ENCODE measurements at places on chromosomes 5 and 9.

DNA sequence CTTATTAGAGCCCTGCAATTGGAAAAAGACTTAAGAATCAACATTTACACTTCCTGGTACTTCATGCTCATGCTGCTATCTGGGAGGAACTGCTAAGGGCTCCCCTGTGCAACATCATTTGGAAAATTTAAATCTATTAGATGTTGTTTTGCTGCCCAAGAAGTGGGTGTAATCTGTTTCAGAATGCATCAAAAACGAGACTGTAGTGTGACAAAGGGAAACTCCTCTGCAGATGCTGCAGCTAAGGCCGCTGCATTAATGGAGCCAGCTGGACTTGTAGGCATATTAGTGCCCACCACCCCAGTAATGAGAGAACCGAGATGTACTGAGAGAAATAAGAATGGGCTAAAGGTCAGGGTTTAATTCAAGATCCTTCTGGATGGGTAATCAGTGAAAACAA lies 11.1 kb upstream of the PAIP1 start:
- DNase-seq, result no peak

- DNase-seq, result no peak
These were observed 924.3 kb upstream of the CDH10 start for GRCh38 chr5:25568989-25569625.

- no peak for DNase-seq
These were observed 48.4 kb upstream of the SIMC1 start for GRCh38 chr5:176189857-176190256.

DNA sequence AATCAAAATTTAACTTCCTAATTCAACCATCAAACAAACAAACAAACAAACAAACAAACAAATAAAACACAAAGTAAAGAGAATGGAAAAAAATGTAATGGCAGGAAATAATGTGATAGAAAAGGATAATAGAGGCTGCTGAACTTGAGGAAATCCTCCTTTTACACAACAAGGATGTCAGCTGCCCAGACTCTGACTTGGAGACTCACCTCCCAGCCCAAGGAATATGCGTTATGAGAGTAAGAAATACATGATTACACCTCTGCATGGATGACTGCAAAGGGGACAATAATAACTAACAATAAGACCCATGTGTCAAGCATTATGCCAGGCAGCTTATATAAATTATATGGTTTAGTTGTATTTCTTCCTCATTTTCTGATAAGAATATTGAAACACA lies 46.6 kb upstream of the JAK2 start:
- no peak for DNase-seq

DNA sequence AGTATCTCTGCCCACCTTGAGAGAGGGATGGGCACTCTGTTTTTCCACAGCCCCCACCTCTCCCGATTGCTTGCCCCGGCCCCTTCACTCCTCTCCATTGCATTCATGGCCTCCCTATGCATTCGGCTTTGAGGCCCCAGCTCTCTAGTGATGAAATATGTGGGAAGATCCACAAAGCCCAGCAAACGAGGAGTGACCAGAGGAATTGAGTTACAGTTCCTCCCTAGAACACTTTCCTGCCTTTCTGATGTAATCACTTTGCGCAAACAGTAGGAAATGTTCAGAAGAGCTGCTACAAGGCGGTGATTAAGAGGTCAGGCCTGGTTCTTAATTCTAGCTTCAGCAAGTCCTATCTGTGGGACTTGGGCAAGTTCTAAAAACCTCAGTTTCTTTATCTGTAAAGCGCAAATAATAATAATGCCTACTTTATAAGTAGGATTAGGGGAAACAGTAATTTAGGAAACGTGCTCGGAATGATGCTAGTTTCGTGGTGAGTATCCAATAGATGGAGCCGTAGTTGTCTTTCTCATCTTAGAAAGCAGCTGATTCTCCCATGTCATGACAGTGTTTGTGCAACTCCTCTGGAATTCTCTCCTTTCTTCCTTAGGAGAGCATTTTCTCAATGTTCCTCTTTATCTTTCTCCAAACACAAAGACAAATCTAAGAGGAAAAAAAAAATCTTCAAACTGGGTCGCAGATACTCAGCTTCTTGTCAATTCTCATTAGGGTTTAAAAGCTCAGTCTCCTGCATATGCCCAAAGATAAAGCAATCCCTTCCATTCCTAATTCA lies 99.5 kb upstream of the MSX2 start:
- no peak for DNase-seq

DNA sequence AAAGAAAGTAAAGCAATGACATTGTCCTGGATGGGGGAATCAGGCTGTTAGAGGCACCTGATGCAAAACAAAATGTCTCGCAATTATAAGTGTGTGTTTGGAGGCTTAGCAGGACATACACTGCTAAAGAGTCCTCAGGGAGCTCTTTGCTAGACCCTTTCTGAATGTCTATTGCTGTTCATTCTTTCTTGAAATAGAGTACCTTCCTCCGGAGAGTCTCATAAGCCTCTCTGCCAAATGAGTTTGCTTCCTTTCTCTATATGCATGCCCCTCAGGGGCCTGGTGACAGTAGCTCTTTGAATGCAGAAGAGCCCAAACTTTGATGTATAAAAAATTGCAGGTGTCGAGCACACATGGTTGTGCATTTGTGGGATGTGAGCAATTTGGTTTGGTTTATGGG lies 26.4 kb upstream of the ADAMTSL1 start:
- no peak for DNase-seq

DNA sequence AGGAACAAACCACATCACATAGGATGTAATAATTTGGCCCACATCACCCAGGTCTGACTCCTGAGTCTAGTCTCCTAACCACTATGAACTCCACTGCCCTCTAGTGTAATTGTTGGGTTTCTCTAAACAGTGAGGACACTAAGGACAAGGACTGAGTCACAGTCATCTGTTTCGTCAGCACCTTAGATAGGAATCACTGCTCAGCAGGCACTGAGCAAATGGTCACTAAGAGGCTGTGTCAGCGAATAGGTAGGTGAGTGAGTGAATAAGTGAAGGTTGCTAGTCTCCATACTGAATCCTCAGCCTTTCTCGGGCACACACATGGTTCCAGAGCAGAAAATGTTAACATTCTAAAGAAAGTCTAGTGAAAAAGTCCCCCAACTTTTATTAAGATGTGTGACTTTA lies 278.6 kb downstream of the SPOCK1 start:
- DNase-seq, result peak; percentile 80

DNA sequence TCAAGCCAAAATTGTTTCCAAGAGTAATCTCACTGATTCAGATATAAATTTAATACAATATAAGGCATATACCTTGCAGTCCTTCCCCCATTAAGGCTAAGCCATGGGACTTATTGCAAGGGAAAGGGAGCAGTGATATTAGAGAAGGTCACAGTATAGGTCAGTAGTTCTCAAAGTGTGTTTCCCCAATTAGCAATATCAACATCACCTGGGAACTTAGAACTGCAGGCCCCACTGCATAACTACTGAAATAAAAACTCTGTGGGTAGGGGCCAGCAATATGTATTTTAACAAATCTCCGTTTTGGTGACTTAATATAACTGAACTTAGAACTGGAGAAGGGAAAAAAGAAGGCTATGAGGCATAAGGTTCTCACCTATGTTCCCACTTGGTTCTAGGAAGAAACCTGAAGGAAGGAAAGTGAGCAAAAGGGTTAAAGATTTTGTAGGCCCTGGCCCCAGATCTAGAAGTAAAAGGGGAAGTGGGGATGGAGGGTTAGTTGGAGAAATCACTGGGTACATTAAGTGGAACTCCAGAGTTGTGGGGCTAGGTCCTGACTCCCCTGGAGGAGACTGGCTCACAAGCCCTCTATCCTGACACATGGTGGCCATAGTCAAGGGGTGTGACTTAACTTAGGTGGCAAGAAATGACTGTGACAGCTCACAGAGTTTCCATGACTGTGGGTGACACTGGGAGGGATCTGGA lies 40.7 kb downstream of the WDR36 start:
- no peak for DNase-seq

GRCh38 chr9:132627106-132627505 lies 42.7 kb downstream of the DDX31 start:
- no peak for DNase-seq

DNA sequence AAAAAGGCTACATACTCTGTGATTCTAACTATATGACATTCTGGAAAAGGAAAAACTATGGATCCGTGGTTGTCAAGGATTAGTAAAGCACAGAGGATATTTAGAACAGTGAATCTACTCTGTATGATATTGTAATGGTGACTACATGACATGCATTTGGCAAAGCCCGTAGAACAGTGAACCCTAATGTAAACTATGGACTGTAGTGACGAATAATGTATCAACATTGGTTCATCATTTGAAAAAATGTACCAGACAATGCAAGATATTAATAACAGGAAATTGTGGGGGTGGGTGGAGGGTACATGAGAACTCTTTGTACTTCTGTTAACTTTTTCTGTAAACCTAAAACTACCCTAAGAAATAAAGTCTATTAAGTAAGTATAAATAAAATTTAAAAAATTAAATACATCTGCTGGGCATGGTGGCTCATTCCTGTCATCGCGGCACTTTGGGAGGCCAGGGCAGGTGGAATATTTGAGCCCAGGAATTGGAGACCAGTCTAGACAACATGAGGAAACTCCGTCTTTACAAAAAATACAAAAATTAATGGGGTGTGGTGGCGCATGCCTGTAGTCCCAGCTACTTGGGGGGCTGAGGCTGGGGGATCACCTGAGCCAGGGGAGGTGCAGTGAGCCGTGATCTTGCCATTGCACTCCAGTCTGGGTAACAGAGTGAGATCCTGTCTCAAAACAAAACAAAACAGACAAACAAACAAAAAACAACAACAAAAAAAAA lies 101.7 kb upstream of the TBC1D2 start:
- DNase-seq, result no peak

DNA sequence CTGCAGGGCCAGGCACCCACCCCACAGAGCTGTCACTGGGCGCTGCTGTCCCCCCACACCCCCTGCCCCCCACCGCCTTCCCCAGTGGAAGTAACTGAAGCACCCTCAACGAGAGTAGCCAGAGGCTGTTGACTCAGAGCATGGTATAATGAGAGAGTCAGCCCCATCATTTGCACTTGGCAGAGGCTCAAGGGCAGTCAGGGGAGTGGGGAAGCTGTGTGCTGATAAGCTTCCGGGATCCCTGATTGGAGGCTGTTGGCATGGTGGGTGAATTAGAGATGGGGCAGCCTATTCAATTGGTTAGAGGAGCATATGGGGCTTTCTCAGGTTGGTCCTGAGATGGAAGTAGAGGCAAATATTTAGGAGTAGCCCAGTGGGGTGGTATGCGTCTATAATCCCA lies 77.1 kb upstream of the GOLM1 start:
- DNase-seq, result no peak

GRCh38 chr5:18311266-18311665 lies 677.0 kb downstream of the TAF11L14 start:
- no peak for DNase-seq

GRCh38 chr5:116575326-116576052 lies 866 bp upstream of the SEMA6A start:
- DNase-seq, result no peak

DNA sequence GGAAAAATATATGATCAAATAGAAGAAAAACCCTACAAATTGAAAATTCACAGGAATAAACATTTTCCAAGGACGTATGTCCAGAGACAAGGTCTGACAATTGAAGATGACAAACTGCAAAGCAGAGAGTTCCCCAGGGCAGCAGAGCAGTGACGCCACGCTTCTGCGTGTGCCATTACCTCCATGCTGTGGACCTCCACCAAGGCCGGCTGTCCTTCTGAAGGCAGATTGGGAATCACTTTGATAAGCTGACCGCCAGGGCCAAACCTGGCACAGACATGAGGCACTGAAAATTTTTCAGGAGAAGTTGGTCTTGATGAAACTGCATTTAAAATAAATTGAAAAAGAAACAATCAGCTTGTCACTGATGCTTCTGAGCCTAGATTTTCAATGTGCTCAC lies 18.6 kb downstream of the SEC16A start:
- no peak for DNase-seq

GRCh38 chr9:118473521-118473920 lies 769.3 kb downstream of the TLR4 start:
- no peak for DNase-seq

DNA sequence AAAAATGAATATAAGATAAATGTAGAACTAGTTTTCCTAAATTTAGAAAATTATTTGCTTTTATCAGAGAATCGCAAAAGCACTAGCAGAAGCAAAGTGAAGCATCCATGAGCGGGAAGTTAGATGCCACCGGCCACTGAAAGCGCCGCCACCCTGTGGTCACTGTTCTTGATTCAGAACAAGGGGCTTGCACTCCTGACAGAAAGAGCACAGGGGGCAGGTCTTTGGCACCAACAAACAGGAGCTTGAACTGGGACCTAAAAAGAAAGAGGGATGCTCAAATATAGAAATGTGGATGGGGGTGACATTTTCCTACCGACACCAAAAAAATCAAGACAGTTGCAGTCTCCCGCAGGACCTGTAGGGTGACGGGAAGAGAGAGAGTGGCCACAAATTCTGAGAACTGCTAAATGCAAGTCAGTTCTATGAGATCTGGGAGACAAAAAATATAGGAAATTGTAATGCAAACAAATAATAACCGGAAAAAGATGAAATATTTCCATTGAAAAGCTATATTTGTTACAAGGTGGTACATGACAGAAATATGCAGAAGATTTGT lies 144.3 kb downstream of the CDH12 start:
- DNase-seq, result no peak

DNA sequence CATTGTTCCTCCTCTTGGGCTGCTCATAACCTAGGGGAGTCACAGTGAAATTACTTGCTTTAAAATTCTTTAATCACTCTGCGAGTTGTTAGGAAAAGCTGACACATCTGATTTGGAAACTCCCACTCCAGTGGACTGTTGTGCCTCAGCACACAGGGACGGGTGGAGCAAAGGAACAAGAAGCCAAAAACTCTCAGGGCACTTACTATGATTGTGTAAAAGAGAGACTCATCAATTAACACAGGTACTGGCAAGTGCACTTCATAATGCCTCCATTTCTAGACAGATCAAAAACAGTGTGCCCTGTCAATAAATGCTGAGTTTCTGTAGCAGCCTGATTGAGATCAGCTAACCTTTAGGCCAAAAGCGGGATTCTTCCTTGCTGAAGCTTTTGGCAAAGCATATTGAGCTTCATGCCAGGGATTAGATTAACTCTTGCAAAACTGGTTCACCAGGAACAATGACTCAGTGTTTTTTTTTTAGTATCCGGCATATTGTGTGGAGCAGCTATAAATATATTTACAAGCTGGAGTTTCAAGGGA lies 55.9 kb downstream of the TMC1 start:
- peak; percentile 74 for DNase-seq

DNA sequence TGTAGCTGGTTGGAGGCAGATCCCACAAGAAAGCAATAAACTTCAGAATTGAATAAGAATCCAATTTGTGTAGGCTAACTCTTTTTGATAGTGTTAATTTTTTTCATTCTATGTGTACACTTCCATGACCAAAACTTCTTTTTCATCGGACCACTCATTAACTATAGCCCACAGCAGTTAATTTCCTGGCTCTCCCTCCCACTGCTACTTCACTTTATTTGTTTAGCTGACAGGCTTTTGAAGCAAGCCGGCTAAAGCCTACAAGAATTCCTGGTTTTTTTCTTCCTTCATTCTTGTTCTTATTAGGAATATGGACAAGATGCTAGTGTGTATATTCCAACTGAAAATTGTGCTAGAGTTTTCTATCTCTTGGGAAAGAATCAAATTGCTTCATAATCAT lies 329.2 kb upstream of the CCNH start:
- no peak for DNase-seq

GRCh38 chr9:135799261-135799660 lies 97.3 kb downstream of the KCNT1 start:
- no peak for DNase-seq

All from GM04504 (cell line).